ENCODE measurements at places on chromosomes 5 and 9.

- no peak for DNase-seq
Measured at GRCh38 chr9:88660611-88661010, 125.6 kb downstream of the NXNL2 start.

DNA sequence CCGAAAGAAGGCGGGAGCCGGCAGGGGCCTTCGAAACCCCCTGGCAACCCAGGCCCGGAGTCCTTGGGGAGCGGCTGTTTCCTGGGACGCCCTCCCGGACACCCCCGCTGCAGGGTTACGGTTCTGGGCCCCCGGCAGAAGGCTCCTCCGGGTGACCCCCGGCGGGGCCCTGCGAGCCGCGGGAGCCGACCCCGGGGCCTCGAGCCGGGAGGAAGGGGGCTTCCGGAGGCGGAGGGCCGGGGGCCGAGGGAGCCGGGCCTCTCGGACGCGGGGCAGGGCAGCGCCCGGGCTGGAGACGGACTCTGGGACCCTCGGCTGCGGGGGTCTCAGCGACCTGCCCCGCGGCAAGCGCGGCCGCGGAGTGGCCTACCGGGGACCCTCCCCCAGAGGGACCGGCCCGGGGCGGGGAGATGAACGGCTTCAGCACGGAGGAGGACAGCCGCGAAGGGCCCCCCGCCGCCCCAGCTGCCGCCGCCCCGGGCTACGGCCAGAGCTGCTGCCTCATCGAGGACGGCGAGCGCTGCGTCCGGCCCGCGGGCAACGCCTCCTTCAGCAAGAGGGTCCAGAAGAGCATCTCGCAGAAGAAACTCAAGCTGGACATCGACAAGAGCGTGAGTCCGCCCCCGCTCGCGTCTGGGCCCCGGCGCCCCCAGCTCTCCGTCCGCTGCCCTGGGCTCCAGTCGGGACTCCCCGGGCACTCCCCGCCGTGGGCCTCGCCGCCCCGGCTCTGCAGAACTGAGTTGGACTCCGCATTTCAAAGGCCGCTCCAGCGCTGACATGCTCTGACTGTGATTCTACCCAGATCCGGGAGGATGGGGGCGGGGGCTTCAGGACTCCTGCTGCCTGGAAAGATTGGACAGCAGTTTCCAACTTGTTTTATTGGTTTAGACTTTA is 645 bp downstream of the SAP30L start:
- DNase-seq, result peak; percentile 56

GRCh38 chr9:127133739-127134167 is 11.3 kb upstream of the ANGPTL2 start:
- DNase-seq, result no peak

DNA sequence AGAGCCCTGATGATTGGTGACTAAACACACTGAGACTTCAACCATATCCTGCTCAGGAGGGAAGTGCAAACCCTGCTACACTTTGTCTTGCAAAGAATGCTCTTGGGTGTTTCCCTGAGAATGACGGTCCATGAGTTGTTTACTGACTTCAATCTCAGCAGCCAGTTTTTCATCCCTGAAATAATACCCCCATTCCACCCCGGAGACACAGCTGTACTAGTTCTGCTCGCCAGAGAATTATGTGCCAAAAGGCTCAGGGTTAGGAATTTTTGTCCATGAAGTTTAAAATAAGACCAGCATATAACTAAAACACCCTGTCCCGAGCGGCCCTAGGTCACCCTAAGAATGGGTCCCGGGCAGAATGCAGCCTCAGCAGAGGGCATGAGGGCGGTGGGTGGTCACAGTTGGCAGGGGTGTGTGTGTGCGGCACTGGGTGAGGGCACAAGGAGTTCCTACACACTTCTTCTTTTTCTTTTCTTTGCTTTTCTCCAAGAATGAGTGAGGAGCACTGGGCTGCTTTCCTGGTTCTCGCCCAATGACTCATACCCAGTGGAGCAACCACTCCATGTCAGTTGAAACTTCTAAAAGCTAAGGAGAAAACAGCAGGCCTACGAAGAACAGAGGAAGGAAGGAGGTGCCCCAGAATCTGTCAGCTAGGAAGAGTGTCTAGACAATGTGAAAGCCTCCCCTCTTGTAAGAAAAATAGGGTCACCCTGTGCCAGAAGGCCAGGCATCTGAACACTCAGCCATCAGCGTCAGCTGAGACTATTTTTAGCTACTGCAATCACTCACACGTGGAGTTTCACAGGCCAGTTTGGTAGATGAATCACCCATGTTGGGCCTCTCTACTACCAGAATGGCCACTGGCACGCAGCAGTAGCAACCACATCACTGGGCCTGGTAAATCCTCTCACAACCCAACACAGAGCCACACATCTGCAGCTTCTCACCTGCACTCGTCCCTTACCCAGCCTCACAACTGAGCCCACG is 105.9 kb downstream of the DPYSL3 start:
- DNase-seq, result no peak

GRCh38 chr5:154380263-154380662 is 65.5 kb upstream of the SAP30L start:
- no peak for DNase-seq

- no peak for DNase-seq
Measured at GRCh38 chr5:57777174-57777581, 294.6 kb upstream of the ACTBL2 start.

GRCh38 chr5:31346896-31347551 is 153.5 kb downstream of the CDH6 start:
- DNase-seq, result no peak

DNA sequence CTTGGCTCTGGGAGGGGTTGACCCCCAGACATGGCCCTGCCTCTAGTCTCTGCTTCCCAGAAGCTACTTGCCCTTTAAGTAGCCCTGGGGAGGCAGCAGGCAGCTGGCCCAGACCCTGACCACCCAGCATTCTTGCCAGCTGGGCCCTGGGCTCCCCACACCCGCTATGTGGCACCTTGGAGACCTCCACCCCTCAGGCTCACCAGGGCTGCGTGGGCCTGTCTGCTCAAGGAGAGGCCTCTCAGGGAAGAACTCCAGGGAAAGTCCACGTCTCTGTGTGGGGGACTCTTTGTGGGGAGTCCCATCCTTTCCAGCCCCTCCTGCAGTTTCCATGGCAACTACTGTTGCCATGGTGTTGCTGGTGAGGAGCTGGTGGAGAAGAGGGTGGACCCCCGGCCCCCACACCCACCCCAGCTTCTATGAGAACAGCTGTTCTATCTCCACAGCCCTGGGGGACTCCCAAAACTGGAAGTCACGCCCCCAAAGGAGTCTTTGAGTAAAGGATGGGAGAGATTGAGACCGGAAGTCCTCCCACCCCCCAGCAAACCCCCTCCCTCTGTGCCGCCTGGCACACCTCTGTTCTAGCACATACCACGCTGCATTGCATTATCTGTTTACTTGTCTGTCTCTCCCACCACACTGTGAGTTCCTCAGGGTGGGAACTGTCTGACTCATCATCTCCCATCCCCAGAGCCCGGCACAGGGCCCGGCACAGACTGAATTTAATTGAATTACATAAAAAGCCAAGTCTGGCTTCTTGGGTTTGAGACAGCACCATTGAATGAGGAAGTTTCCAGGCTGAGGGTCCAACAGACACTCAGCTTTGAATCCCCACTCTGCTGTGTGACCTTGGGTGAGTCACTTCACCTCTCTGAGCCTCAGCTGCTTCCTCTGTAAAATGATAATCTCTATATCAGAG is 12.6 kb downstream of the DNM1 start:
- DNase-seq, result no peak
